ENCODE measurements at places on chromosomes 5 and 9. TPM values are rescaled to one million over a fixed set of nuclear protein-coding genes. Genes with fewer than 3 reads are reported as not detected.

DNA sequence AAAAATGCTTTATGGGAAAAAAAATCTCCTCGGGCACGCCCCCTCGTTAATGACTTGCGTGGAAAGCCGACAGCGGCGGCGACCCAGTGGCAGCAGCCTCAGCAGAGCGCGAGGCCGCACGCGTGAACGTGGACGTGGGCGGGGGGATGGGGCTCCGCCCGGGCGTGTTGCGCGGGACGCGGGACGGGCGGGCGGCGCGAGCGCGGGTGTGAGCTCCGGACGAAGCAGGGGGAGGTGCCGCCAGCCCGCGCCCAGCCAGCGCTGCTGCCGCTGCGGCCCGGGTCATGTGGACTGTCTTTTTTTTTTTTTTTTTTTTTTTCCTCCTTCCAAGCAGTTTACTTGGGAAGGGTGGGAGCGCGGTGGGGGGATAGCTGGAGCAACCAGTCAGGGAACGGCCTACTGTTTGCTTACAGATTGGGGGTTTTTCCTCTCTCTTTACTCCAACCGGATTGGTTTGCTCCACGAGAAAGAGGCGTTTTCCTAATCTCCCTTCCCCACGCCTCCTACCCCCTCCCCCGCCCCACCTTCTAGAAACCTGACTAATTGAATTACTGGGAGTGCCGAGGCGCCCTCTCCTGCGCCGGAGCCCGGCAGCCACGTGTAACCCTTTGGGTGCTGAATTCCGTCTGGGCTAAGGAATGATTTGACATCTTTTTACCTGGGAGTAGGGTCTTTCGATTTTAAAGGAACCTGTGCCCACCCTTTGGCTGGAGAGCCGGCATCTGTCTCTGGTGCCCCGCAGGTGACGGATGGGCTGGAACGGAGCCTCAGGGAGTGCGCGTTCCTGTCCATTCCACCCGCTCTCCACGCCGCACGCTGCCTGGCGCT, 1.7 kb upstream of the EFNA5 start:
- DNase-seq = peak; percentile 93

DNA sequence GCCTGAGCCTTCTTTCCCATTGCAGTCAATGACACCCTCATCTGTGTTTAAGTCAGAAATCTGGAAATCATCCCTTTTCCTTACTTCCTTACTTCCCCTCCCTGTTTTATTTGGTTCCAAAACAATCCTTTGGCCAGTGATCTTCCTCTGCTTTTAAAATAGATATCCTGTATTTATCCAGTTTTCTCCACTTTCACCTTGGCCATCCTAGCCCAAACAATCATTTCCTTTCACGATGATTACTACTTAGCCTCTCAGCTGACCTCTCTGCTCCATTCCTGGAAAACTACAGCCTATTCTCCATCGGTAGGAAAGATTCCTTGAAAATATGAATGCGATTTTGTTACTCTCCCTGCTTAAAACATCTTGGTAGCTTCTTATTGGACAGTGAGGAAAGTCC, 565.4 kb downstream of the TLR4 start:
- DNase-seq = no peak

DNA sequence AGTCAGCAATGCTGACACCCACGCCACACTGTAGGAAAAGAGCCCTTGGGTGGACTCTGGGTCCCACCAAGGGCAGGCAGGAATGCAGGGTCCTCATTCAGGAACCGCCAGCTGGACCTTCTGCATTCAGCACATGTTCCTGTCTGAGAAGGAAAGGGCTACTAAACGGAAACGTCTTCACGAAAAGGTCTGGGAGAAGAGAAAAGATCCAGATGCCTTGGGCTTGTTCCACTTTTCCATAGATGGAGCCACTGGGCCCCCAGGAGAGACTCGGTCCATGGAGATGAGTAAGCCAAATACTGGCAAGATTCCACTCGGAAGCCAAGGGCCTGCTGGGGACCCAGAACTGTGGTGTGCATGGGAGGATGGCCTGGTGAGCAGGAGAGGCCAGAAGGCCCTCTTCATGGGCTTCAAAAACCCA, 38.4 kb downstream of the LHFPL2 start:
- no peak for DNase-seq

- no peak for DNase-seq
These were observed 16.5 kb downstream of the SPRY4 start for GRCh38 chr5:142308358-142308757.

DNA sequence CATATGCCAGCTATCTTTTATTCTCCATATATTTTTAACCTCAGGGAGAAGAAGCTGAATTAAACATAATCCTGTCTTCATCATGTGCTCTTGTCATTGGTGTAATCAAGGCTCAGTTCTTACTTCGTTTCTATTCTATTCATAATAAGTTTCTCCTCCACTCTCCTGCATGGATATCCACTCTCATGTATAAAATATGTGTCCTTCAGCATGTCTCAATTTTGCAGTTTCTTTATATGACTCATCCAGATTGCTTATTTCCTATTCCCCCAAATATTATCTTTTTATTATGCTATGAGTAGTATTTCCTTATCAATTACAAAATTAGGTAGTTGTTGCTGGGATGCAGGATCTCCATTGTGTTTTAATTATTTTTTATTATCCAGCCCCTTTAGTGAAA, 643.7 kb upstream of the ACO1 start:
- DNase-seq = no peak

DNA sequence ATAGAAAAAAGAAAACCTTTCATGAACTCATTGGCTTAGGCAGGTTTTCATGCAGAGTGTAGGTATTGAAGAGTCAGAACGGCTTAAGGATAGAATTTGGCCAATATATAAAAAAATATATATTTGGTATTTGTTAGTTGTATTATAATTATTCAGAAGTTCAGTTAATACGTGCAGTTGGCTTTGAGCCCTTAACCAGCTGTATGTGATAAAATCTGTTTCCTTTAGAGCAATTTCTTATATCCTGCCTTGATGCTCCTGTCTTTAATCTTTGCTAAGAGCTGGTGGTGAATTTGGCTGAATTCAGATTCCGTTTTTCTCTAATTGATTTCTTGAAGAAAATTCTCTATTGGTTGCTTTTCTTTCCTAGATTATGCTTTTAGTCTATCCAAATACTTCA, 3.7 kb downstream of the ANXA1 start:
- no peak for DNase-seq

DNA sequence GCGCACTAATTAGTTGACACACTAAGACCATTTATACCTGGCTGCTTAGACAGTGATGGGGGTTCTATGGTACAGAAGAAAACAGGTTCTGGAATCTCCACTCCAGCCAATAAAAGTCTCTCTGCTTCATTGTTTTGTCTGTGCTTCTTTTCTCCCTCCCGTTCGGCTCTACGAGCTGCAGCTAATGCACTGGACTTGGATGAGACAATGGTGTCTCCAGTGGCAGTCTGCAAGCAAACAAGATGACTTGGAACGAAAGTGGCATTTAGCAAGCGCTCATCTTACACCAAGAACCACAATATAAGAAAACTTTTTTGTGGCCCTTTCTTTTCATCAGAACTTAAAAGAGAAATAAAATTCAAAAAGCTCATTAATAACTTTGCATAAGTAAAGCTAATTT, 30.2 kb downstream of the GFM2 start:
- no peak for DNase-seq

DNA sequence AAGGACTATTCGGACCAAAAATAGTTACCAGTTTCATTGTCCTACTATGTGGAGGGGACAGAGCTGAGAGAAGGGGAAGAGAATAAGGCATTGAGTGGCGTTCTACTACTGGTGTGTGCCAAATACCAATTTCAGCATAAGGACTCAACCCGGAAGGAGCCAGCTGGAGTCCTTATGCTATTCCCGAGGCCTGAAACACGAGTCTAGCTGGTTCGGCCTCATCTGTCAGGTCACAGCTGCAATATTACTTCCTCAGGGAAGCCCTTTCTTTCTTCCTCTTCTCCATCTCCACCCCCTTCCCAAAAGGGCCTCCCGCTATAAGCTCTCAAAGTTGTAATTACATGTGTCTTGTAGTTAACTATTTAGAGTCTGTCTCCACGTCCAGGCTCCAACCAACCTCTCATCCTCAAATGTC, 20.5 kb upstream of the FER start:
- DNase-seq = peak; percentile 40

DNA sequence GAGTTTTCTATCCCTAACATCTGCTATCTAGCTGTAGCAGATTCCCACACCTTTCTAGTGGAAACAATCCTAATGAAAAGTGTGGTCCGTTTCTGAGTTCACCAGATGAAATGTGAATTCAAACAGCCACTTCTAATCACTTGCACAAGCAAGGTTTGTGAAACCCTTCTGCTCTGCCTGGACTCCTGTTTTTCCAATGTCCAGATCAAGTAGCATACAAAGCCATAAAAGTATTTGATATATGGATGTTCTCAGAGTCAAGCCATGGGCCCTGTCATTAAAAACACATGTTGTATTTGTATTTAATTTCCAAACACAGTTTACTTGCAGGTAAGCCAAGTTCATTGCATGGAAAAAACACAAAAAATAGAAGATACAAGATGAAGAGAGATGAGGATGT, 570.4 kb downstream of the NR2F1-AS1 start:
- DNase-seq = no peak

GRCh38 chr9:82761027-82761426, 301.9 kb downstream of the RASEF start:
- DNase-seq = no peak

- peak; percentile 11 for DNase-seq
These were observed 544 bp downstream of the ADAMTS6 start for GRCh38 chr5:65481171-65481581.

DNA sequence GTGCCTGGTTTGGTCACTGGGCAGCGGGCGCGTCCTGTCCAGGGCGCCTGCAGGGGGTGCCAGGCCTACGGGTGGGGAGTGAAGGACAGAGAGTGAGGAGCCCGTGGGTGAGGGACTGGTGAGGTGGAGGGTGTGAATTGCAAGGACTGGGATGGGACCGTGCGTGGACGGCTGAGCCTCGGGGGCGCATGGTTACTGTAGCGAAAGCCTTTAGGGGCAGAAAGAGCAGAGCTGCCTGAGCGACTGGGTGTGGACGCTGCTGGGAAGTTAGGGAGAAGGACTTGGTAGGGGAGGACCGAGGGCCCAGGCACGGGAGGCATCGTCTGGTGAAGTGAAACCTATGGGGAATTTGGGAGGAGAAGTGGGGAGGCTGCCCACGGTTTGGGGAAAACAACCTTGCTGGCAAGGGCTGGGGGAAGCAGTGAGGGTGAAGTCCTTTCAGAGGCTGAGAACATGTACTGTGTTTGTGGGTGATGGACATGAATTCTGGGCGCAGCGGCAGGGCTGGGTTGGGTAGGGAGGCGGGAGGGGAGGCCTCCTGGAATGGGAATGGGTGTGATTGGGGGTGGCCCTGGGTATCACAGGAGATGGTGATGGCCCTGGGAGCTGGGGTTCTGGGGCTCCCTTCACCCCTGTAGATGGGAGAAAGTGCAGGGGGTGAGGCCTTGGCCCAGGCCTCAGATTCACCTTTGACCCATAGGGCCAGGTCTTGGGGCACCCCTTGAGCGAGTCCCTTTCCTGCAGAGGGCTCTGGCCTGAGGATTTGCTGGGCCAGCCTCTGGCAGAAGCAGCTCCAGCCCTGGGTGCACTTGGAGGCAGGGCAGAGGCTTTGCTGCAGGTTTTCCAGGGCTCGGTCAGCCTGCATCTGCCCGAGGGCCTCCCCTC, 1.7 kb upstream of the TOR4A start:
- no peak for DNase-seq

DNA sequence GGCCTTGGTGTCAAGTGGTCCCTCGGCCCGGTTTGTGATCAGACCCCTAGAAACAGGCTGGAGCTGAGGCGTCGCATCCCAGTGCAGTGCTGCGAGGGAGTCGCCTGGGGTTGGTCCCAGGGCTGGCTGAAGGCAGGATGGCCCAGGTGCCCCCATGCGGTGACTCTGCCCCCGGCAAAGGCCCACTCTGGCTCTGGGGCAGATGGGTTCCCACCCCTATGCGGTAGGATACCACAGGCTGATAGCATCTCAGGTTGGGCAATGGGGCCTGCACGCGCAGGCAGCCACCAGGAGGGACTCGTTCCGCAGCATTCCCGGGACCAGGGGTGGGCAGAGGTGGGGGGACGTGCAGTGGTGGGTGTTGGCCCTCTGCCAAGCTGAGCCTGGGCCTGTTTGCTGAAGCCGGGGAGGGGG, 86.0 kb downstream of the RXRA start:
- no peak for DNase-seq

DNA sequence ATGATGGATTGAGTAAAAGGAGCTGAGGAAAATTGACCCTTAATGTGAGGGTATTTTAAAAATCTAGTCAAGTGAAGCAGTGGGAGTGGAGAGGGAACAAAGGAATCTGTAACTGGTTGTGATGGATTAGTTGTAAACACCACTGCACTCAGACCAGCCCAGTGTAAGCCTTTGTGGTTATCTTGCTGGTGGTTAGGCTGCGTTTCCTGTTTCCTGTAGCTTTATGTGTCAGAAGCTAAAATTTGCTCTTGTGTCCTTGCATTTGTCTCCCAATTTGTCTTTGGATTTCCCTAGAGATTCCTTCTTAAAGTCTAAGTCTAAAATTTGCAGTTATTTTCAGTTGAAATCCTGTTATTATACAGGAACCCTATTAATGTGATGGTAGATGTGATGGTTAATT, 6.3 kb downstream of the IFNA21 start:
- no peak for DNase-seq

GRCh38 chr5:159448841-159449407, 118.6 kb upstream of the IL12B start:
- no peak for DNase-seq

- no peak for DNase-seq
These were observed 32.8 kb upstream of the SUSD3 start for GRCh38 chr9:93025736-93026135.

DNA sequence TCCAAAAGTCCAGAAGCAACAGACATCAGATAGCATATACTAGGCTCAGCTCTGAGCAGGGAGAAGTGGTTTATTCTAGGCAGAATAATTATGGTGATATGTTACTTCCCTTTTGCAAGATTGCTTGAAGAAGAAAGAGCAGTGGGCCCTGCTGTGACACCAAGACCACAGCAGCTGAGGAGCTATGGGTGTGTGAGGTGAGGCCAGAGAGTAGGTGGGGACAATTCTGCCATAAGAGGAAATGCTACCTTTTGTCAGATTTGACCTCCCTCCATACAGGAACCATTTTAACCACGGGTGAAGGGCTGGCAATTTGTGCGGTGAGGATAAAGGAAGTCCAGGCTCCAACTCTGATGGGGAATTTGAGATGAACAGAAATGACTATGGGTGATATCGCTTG, 51.3 kb downstream of the TNFSF15 start:
- no peak for DNase-seq

DNA sequence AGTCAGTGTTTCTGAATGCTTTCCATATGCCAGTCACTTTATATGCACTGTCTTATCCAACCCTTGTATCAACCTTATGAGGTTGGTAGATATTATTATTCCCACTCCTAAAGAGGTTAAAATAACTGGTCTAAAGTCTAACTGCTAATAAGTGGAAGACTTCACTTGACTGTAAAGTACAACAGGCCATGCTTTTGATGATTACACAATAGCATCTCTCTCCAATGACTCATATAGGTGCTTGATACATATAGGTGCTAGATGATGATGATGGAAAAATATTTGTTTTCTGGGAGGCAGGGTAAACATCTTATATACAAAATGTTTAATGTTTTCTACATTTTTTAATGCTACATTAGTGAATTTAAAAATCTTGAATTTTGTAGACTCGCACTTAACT, 75.9 kb upstream of the NR3C1 start:
- no peak for DNase-seq

PSD2 gene
- polyA plus RNA-seq = 2.5 TPM

SPINK13 gene
- polyA plus RNA-seq = 0.40 TPM

DNAH5 gene
- 1.1 TPM for polyA plus RNA-seq

MARVELD2 gene
- polyA plus RNA-seq = 25.1 TPM

MFAP3 gene
- polyA plus RNA-seq = 48.7 TPM

CENPK gene
- 44.4 TPM for polyA plus RNA-seq
